ENCODE measurements at places on chromosomes 7 and 10.

DNA sequence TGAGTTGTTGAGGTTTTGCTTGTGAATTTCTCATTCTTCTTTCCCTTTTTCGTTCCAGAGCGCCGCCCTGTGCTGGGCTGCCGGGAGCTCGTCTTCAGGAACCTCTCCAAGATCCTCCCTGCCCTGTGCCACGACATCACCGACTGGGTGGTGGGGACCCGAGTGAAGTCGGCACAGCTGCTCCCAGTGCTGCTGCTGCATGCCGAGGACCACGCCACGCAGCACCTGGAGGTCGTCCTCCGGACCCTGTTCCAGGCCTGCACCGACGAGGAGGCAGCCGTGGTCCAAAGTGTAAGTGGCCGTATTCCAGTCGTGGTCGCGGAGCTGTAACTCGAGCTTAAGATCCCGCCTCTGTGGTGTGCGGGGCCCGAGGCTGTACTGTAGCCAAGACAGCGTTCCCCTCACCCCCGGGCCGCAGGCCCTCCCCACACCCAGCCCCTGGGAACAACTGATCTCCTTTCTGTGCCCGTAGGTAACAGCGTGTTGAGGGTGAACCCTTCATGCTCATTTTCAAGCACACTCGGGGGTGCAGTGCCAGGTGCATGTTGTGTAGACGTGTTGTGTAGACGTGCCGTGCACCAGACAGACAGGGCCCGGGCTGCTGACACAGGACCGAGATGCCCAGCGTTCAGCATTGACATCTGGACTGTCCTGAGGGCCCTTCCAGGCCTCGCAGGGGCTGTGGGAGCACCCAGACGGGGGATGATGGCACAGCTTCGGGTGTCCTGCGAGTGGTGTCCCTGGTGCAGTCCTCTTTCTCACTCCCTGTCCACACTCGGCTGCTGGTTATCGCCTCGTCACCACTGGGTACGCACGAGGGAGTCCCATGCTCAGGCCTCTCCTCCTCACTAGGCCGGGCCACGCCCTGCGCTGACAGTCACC, 27.7 kb upstream of the PRKAR1B start:
- DNase-seq = no peak

- no peak for DNase-seq
Observed at GRCh38 chr10:99995713-99996112, 14.0 kb downstream of the DNMBP start.

GRCh38 chr7:137985253-137985896, 16.5 kb downstream of the CREB3L2 start:
- no peak for DNase-seq

DNA sequence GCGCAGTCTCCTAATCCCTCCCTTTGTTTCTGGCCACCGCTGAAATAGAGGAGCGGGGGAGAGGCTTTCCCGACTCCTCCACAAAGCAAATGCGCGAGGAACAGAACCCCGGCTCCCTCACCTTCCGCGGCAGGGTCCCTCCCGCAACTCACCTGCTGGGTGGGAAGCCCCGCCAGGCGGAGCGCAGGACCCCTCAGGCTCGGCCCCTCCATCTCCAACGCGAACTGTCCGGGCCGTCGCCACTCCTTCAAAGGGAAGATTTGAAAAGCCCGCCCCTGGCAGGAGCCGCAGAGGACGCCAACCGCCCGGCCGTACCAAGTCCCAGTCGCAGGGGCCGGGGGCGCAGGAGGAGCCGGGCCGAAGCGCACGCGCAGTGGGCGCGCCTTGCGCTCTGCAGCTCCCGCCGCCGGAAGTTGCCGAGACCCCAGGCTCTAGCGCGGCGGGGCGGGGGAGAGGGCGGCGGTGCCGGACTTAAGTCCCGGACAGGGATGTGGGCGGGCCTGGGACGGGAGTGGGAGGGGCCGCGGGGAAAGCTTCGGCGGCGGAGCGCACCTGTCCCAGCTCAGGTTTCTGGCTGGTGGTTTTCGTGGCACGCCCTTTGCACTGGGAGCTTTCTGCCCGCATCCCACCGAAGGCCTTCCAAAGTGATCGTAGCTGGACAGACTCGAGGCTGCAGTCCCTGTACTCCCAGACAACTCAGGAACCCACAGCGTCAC, at the start of gene RTKN2:
TSS of gene RTKN2 (minus strand) at position 446 of the 716 bp plus-strand sequence. CDS start at position 212, 234 bp downstream.
- no peak for DNase-seq

GRCh38 chr7:116398672-116399071, 100.9 kb upstream of the CAV2 start:
- DNase-seq = no peak

DNA sequence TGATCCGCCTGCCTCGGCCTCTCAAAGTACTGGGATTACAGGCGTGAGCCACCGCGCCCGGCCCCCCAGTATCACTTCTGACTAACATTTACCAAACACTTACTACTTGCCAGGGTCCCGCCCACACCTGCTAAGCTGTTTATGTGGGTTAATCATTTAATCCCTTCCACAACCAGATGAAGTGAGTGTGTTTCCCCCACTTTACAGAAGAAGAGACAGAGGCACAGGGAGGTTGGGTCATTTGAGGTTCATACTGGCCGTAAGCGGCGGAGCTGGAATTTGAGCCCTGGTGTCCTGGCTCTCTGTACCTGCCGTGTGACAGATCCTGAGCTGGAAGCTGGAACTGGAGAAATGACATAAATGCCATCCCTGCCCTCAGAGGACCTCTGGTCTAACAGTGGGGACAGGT, 15.1 kb upstream of the VPS37D start:
- DNase-seq = no peak

DNA sequence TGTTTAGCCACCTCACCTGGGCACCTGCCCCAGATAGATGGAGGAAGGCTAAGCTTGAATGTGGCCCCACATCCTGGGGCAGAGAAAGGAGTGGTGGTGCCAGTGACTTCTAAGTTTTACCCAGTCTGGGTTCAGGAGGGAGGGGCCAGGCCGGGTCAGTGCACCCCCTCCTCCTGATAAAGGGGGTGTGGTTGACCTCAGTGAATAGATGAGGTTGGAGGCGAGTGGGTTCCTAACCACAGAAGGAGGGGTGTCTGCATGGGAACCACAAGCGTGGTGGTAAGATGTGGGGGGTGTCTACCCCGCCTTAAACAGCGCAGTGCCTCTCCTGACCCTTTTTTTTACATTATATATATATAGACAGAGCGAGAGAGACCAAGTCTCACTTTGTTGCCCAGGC, 105.3 kb upstream of the KCTD7 start:
- DNase-seq = no peak

- DNase-seq = no peak
Observed at GRCh38 chr7:150980663-150981062, 2.5 kb upstream of the KCNH2 start.

DNA sequence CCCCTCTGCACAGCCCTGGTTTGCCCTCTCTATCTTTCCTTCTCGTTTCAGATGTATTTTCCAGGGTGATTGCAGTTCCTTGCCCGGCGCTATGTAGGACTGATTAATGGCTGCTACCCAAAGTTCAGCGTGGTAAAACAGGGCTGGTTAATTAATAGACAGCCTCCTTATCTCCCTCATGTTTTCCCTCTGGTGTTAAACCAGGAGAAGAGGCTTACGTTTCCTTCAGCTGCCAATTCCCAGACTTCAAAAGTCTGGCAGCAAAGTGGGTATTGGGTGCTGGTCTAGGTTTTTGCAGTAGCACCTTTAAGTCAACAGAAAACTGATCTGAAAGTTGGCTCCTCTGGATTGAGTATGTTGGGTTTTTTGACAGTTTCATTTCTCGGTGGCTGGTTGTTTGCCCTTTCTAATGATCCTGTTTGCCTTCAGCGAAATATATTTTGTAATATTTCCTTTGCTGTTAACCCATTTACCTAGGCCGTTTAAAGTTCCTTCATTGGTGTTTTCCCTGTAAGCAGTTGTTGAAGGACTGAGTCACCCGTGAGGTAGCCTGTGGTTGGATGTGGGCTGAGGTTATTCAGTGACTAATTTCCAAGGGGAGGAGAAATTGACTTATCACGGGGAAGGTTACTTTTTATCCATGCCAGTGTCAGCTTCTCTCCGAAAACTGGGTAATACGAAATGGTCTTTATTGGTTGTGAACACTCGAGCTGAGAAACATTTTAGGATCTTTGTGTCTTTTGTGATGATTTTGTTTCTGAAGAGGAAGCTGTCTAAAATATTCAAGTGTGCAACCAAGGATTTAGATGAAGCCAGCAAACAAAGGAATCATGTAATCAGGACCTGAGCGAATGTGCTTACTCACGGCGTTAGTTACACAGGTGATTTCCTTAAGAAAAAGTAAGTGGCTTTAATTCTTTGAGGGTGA, 257.2 kb downstream of the KIAA1217 start:
- no peak for DNase-seq

DNA sequence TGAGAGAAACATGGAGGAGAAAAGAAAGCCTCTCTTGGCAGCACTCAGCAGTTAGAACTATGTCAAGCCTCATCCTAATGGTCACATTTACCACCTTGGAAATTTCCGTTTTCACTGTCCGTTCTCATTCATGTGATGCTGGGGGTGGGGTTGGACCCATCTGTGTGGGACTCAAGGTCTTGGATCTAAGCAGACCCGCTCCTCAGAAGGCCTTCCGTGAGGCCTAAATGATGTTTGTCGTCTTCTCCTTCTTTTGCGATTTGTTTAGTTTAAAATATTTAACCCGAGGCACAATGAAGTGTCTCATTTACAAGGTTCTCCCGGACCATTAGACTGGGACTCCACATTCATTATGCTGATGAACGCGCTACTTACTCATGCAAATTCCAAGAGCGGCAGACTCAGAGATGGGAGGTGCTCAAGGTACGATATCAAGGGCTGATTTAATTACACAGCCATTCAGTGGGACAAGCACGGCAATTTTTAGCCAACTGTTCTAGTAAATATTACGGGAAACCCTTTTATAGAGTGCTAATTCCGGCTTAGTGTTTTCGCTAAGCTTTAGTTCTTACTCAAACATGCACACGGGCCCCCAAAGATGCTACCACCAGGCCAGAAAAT, 109.1 kb upstream of the EFCAB10 start:
- no peak for DNase-seq

GRCh38 chr7:107051376-107051775, 6.9 kb downstream of the PRKAR2B start:
- no peak for DNase-seq

All from HS-27A (cell line).